ENCODE measurements at places on chromosomes 1 and 21.

DNA sequence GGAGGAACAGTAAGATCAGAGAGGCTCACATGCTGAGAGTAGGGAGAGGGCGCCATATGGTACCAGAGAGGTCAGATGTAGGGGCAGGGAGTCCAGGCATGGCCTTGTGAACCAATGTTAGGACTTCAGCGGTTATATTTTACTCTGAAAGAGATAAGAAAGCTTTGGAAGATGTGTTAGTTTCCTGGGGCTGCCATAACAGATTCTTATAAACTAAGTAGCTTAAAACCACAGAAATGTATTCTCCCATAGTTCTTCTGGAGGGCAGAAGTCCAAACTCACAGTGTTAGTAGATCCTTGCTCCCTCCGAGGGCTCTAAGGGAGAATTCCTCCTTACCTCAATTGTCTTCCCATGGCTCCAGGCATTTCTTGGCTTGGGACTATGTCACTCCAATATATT, 502.5 kb upstream of the ADGRL2 start:
- no peak for DNase-seq

DNA sequence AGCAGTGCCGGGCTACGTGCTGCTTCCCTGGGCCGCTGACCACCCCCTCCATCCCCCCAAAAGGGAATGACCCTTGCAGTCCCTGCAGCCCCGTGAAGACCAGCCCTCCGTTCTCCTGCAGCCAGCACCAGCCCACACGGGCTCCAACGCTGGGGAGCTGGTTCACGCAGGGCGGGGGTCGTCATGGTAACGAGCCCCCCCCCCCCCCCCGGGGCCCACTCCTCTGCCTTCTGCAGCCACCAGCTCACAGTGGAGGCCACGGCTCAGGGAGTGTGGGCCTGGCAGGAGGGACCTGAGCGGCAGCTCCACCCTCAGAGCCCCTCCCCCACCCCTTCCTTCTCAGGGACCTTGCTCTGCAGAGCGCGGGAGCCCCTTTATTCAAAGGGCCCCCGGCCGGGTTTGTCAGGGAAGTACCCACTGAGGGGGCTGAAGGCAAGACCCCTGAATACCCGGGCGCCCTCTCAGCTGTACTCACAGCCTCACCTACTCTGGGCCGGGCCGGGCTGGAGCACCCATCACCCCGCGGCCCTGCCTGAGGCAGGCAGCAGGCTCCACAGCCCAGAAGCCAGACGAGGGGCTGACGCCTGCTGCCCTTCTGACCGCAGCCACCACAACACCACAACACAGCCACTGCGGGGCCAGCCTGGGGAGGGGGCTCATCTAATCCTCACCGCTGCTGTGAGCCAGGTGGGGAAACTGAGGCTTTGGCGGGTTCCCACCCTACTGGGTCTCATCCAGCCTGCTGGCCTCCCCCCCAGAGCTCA, 12.6 kb downstream of the MEGF6 start:
- no peak for DNase-seq

DNA sequence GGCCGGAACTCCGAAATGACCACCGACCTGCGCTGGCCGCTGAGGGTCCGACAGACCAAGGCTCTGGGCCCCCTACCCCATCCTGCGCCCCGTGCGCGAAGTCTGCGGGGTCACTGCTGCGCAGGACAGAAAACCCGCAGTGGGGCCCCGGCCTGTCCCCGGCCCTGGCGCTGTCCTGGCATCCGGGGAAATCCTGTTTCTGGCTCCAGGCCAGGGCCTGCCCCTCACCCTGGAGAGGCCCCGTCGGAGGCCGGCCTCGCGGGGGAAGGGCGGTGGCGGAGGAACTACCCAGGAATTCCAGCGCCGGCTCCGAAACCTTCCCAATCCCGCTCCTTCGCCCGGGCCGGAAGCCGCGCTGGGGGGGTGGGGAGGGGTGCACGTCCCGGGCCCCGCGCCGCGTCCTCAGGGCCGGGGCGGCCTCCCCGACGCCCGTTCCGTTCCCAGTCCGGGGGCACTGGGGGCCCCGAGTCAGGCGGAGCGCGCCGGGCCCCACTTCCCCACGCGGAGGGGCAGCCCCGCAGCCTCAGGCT, 77.0 kb downstream of the MORN1 start:
- peak; percentile 12 for DNase-seq

DNA sequence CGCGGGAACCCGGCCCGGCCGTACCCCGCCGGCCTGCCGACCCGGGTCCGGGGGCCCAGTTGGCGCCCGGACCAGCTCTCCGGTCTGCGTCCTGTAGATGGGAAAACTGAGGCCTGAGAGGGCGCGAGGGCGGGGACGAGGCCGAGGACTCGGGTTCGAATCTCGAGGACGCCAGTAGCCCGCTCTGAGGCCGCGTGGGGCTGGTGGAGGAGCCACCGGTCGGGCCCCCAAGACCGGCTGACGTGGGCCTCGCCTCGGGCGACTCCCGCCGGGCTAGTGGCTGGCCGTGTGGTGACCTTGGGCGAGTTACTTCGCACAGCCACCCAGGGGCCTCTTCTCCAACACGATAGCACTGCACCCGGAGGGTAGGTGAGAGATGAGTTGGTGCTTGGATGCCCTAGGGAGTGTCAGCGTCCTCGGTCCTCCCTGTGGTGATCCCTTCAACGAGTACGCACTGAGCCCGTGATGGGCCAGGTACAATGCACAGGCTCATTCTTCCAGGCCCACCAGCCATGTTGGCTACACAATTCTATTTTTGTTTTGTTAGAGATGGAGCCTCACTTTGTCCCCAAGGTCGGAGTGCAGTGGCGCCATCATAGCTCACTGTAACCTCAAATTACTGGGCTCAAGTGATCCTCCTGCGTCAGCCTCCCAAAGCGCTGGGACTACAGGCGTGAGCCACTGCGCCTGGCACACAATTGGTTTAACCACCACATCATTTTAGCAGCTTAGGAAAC, 404 bp upstream of the SCMH1 start:
- no peak for DNase-seq

DNA sequence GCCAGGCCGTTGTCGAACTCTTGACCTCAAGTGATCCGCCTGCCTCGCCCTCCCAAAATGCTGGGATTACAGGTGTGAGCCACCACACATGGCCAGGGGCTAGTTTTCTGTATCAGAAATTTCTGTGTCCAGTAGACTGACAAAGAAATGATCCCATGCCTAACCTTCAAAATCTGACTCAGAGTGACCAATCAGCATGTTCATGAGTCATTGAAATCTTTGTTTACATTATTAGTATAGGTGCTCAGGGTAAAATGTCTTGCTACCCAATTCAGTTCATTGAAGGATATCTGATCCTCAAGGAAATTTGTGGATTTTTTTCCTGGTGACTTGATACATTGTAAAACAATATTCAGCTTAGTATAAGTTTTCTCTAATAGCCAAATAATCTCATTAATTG, 11.0 kb upstream of the LDLRAD2 start:
- DNase-seq, result no peak

- DNase-seq, result no peak
Observed at GRCh38 chr1:23566304-23566703, 7.0 kb upstream of the ID3 start.

DNA sequence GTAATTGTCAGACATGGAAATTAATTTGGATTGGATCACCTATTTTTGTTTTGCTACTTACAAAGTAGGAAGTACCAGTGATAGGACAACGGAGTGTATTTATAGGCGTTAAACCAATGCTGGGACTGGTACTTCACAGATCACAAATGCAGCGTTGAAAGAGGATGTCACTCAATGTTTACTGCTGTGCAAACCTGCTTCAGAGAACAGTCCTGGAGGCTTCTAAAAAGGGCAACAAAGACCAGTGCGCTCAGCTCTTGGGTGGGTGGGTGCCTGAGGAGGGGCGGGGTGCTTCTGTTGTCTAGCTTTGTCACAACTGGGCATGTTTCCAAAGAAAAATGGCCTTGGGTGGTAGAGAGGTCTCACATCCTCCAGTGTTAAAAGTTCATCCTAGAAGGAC, 2.1 kb downstream of the C1orf21 start:
- peak; percentile 4 for DNase-seq

- peak; percentile 52 for DNase-seq
Observed at GRCh38 chr1:25140073-25140797, 92.1 kb downstream of the SYF2 start.

DNA sequence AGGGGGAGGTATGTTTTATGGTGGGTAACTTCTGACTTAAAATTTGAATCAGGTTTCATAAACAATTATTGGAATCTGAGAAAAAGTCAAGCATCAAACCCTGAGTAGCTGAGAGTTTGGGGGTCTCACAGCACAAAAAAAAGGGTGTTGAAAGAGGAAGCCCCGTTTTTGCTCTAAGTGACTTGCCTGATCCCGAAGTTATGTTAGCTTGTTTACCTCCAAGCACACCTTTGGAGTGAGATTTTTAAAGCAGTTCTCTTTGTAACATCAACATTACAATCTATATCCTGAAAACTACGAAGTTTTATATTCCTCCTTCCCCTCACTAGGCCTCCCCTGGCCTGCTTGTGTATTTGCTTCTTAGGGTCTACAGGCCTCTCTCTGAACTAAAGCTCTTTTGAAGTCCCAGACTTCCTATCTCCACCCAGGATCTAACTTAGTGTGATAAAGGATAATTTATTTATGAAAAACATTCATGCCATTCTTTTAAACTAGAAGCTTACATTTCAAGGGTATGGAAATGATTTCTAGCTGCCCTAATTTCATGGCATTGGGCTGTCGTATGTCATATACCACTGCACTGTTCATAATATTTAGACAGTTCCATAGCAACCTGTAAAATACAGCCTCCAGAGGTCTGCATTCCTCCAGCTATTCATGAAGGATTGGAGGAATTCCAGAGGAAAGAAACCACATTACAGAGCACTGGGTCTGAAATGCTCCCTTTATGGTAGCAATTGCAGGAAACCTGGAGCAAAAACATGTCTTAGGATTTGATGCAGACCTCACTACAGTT, 36.1 kb upstream of the RGS1 start:
- no peak for DNase-seq
